ENCODE measurements at places on chromosomes 11 and 22.

- DNase-seq = no peak
Measured at GRCh38 chr11:82631722-82632630, 101.7 kb downstream of the FAM181B start.

DNA sequence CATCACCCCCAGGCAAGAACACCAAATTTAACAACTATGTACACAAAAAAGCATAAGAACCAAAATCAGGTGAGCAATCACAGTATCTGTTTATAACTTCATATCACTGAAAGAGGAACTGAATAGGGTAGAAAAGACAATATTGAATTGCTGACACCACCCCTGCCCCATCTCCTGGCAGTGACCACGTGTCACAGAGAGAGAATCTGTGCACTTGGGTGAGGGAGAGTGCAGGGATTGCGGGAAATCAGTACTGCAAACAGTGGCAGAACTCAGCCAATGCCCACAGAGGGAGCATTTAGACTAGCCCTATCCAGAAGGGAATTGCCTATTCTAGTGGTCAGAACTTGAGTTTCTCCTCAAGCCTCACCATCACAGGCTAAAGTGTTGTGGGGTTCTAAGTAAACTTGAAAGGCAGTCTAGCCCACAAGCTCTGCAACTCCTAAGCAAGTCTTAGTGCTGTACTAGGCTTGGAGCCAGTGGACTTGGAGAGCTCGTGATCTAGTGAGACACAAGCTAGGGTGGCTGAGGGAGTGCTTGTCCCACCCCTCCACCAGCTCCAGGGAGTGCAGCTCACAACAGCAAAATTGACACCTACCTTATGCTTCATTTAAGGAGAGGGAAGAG, 82.8 kb upstream of the PTH start:
- DNase-seq = no peak

GRCh38 chr11:44833877-44834452, 107.2 kb downstream of the TSPAN18 start:
- DNase-seq = no peak

DNA sequence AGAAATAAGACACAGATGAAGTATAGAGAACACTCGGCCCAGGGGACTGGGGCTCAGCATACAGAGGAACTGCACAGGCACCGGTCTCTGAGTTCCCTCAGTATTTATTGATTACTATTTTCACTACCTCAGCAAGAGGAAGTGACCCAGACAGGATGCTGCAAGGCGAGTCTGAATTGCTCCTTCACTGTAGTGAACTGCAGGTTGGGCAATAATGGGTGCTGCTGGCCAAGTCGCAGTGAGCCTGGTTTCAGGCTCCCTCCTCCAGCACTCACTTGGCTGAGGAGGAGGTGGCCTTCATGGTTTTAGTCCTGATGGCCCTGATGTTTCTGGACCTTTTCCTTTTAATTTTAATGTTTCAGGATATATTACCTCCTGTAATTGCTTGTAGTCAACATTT, 10.4 kb downstream of the OR52K2 start:
- DNase-seq = no peak

DNA sequence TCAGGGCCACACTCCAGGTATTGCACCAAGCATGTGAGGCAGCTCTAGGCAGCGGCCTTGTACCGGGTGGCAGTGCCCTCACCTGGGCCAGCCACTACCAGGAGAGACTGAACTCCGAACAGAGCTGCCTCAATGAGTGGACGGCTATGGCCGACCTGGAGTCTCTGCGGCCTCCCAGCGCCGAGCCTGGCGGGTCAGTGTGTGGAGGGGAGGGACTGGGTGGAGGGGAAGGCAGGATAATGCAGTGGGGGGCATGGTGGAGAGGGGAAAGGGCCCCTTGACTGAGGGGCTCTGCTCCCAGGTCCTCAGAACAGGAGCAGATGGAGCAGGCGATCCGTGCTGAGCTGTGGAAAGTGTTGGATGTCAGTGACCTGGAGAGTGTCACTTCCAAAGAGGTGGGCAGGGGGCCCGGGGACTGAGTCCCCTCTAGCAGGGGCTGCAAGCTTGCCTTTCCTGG, 4.2 kb downstream of the SSH3 start:
- no peak for DNase-seq
